ENCODE measurements at places on chromosomes 2 and 18. TPM values are rescaled to one million over a fixed set of nuclear protein-coding genes. Genes with fewer than 3 reads are reported as not detected.

The RGPD5 gene
- 217 TPM for total RNA-seq

The GPR35 gene
- total RNA-seq = 40.8 TPM

The TMEM18 gene
- total RNA-seq = 11.5 TPM

The CNGA3 gene
- not detected for total RNA-seq

The COLEC12 gene
- total RNA-seq = 0.21 TPM

The CCDC148 gene
- 0.42 TPM for total RNA-seq

The ARHGAP25 gene
- 28.2 TPM for total RNA-seq

The SERPINB11 gene
- total RNA-seq = not detected

Measured in mononuclear cell (primary cell).